Right ventricle myocardium inferior (tissue), 1 donor: ENCODE measurements at places on chromosomes 13 and 19. TPM values are rescaled to one million over a fixed set of nuclear protein-coding genes. Genes with fewer than 3 reads are reported as not detected.

DNA sequence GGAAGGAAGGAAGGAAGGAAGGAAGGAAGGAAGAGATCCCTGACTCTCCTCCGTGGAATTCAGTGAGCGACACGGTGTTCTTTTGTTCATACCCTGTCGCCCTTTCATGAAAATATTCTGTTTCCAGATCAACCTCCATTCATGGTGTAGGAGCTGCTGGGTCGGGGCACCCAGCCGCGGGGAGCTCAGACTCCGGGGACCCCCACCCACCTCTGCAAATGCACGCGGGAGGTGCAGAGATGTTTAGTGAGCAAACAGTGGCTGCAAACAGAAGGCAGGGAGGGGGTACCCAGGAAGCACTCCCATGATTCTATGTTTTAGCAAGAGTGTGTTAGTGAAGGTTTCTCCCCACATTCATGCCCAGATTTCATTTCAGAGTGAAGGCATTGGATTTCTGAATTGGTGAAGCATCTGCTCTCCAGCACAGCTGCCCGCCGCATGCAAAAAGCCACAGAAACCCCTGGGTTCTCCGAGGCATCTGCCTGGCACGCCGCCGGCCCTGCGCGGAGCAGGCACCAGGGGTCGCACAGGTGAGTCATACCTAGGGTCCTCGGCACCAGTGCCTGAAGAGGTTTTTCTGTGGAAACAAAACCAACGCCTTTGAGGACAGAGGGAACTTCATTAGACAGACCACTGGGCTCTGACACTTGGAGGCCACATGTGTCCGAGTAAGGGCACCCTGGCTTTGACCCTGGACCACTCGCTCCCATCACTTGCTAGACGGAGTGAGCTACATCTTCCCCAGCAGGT is 80.6 kb downstream of the ZNF557 start:
- no peak for DNase-seq

DNA sequence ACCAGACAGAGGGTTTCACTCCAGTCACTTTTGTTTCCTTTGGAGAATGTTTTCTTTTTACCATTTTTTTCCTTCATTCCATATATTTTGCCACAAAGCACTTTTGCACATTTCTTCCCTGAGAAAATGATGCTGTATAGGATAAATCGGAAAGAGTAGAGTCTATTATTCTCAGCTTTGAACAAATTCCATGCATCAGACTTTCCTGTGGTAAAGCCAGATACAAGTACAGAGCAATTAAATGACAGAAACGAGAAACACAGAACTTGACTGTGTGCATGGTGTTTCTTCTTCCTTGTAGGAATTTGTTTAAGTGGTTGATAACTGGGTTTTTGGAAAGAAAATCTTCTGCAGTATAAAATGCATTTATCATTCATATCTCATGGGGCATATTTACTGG is 107.4 kb upstream of the CSNK1A1L start:
- DNase-seq = no peak

DNA sequence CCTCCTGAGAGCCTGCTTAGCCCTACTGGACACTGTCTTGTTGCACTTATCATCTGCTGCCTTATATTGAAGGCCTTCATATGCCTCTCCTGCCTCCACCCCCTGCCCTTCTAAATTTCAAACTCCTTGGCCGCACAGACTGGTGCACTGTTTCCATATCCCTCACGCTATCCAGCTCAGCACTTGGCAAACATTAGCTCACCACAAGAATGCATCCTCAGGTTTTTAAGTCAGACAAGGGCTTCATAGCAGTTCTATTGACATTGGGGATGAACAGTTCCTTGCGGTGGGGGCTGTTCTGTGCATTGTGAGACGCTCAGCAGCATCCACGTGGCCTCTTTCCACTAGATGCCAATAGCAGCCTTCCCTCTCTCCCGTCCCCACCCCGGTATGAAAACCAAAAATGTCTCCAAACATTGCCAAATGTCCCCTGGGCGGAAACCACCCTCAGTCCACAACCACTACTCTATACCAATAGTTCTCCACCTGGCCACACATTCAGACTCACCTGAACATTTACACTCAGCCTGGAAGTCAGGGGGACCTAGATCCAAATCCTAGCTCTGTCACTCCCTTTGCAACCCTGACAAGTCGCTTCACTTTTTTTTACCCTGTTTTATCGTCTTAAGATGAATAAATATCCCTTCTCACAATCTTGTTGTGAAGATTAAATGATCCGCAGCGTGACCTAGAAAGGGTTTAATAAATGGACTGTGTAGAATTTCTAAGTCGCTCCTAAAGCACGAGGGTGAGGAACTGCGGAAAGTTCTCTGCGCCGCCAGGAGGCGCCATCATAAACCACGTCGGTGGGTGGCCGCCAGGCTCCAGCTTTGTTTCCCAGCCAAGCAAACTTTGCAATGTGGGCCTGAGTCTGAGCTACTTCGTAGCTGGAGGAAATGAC is 3.6 kb upstream of the CEACAM3 start:
- peak; percentile 84 for DNase-seq

The LYL1 gene
- total RNA-seq = 9.4 TPM

The AP1M2 gene
- total RNA-seq = not detected

GRCh38 chr13:45068036-45069001 is 52.0 kb upstream of the GTF2F2 start:
- no peak for DNase-seq

The DNAAF3 gene
- 0.73 TPM for total RNA-seq

The VSTM1 gene
- not detected for total RNA-seq
